Renal cortex interstitium (tissue), 15 donors: ENCODE measurements at places on chromosomes 7 and 10.

DNA sequence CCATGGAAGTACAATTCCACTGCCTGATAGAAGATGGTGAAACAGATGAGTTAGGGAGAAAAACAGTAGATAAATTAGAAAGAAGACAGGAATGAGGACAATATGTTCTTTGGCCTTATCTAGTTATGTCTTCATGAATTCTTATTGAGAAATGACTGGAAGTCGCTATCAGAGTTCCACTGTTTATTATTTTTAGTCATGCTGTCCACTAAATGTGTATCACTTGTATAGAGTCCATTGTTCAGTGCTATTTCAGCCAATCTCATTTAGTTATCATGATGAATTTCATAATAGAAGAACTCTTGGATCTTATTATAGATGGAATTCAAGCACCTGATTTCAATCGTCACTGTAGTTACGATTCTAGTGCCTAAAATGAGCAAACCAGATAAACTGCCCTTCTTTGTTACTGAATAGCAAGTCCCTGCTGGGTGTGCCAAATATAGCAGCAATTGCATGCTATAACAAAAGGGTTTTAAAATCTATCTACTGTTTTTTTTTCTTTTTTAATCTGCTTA is 177.7 kb upstream of the COL1A2 start:
- DNase-seq = no peak

- DNase-seq = no peak
Measured at GRCh38 chr7:47763063-47763974, 181.4 kb upstream of the TNS3 start.

DNA sequence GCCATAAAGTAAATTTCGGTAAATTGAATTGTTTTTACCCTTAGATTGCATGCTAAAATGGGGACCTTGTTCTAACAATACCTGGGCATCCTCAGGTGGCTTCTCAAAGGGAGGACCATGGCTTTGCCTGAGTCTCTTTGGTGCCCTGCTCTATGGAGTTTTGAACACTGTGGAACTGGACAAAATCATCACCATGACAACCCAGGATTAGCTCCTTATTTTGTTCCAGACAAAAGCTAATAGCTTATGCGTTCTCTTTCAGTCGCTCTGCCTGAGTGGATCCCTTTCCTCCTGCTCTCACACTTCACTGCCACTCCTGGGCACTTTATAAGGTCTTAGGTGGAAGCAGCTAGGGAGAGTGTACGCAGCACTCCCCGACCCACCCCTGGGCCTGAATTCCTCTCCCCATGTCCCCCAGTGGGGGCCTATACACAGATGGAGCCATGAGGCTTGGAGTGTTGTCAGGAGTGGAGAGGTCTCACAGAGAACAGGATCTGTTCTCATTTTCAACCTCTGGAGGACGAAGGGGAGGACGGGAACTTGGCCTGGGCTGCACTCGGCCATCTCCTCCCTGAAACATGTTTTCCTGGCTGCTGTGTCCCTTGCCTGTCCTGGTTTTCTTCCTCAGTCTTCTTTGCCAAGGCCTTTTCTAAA is 19.0 kb downstream of the ADCYAP1R1 start:
- no peak for DNase-seq

GRCh38 chr10:113867904-113868303 is 13.4 kb downstream of the NHLRC2 start:
- DNase-seq = no peak

DNA sequence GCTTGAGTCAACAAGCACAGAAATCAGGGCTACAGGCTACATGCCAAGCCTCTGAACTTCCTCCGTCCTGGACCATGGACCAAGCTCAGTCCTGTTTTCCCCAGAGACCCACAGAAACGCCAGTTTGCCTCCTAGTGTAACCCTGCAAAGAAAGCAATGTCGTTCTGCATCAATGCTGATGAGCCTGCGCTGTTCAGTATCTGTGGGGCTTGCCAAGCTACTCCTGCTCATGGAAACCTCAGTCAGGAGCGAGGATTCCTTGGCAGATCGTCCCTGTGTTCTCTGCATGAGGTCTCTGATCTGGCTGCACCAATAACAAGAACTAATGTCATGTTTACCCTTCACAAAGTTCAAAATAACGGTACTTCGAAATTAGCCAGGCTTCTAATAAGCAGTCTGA is 495.5 kb upstream of the C7orf33 start:
- DNase-seq = no peak

DNA sequence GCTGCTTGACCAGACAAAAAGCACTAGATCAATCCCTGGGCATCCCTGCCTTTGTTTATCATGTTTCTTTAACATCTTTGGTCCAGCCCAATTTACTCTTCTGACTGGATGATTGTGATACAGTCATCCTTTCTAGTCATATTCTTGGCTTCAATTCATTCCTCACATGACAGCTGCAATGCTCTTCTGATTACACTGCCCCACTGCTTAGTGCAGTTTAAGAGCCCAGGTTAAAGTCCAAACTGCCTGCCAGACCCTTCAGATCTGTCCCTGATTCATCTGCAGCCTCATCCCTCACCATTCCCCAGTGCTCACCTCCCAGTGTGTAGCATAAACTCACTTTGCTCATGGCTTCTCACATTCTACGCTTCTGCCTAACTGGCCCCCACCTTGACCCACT is 383.8 kb downstream of the TNS3 start:
- no peak for DNase-seq

GRCh38 chr10:61124756-61125530 is 181.0 kb upstream of the RHOBTB1 start:
- no peak for DNase-seq

DNA sequence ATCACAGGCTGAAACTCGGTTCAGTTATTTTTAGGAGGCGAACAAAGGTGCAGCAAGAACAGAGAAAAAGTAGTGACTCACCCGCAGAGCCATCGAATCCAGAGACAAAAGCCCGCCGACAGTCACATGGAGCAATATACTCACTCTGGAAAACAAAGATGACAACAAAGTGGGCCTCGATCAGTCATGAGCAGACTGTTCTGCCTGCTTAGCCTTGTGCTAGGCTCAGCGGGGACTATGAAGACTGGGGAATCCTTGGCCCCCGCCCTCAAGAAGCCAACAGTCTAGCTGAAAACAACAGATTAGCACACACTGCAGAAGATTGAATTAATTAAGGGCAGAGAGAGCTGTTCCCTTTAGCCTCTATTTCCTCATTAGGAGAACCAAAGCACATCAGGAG is 30.4 kb downstream of the XPNPEP1 start:
- DNase-seq = no peak

DNA sequence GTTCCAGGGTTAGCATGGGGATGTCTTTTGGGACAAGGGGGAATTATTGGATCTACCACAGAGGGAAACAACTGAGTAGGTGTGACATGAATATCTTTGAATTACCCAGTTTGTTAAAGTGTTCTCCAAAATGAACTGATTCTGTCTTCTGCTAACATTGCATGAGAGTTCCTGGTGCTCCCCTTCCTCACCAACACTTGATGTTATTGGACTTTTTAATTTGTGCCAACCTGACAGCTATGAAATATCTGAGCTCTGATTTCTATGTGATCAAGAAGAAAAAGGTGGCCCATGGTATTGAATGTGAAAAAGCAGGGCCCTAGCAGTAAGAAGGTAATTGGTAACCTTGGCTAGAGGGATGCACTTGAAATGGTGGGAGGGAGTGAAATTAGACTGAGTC is 4.6 kb upstream of the VPS37D start:
- DNase-seq = no peak

- DNase-seq = no peak
Measured at GRCh38 chr10:8361510-8361844, 307.0 kb downstream of the GATA3 start.

DNA sequence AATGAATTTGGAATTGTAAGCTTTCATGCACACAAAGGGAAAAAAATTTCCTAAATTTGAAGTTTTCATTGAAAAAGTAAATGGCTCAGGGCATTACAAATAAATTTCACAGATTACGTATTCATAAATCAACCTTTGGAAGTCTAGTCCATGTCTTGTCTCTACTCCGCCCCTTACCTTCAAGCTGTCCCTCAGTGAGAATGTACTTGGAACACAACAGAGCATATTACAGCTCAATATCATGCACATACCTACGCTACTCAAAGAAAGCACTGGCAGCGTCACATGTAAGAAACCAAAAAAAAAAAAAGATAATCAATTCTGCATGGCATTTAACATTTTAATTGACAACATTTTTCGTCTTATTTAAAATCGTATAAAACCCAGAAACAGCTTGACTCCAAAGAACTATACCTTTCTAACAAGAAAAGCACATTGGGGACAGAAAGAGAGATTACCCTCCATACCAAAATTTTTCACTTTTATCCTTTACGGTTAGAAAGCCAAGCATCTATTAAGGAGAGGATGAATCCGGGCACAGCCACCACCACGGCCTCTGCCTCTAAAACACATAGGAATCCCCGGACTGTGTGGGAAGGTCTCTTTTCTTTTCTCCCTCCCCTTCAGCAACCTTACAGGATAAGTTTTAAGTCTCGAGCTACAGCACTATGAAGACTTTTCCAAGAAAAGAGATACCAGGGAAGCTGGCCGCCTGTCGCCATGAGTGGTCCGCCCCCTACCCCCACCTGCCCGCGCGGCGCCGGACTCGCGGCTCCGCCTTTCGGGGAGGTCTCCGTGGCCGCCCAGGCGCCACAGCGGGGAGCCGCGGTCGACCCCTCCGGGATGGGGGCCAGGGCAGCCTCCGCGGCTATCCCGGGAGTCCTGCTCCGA is 1.1 kb downstream of the JMJD1C start:
- peak; percentile 55 for DNase-seq

DNA sequence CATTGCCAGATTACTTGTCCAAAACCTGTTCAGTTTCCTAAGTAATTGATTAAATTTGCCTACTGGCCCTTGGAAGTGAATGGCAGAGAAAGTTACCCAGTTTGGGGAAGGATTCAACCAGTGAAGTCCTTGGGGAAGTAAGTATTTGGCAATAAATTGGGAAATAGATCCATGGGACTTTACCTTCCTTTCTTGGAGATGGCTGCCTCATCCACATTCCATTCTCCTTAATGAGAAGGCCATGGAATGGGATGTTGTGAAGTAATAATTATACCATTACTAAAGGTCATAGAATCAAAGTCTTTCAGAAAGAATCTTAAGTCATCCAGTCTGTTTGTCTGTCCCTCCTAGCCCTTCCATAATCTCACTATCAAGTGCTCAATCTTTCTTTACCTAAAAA is 4.5 kb upstream of the COPG2 start:
- DNase-seq = no peak

DNA sequence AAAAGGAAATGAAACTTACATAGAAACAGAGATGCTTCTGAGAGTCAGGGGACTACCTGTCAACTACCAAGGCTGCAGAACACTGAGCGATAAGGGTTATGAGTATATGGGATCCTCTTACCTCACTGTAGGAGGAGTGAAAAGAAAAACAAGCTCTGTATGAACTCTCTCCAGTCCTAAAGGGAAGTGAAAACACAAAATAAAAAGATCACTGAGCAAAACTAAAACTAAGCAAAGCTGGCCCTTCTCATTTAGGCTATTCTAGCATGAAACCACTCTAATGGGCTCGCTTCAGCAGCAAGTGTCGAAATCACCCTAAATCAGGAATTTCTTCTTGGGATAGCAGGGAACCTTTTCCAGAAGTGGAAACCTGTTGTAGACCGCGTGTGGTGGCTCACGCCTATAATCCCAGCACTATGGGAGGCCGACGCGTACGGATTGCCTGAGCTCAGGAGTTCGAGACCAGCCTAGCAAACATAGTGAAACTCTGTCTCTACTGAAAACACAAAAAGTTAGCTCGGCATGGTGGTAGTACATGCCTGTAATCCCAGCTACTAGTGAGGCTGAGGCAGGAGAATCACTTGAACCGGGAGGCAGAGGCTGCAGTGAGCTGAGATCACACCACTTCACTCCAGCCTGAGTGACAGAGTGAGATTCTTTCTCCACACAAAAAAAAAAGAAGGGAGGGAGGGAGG is 27.0 kb downstream of the DCLRE1C start:
- DNase-seq = no peak

DNA sequence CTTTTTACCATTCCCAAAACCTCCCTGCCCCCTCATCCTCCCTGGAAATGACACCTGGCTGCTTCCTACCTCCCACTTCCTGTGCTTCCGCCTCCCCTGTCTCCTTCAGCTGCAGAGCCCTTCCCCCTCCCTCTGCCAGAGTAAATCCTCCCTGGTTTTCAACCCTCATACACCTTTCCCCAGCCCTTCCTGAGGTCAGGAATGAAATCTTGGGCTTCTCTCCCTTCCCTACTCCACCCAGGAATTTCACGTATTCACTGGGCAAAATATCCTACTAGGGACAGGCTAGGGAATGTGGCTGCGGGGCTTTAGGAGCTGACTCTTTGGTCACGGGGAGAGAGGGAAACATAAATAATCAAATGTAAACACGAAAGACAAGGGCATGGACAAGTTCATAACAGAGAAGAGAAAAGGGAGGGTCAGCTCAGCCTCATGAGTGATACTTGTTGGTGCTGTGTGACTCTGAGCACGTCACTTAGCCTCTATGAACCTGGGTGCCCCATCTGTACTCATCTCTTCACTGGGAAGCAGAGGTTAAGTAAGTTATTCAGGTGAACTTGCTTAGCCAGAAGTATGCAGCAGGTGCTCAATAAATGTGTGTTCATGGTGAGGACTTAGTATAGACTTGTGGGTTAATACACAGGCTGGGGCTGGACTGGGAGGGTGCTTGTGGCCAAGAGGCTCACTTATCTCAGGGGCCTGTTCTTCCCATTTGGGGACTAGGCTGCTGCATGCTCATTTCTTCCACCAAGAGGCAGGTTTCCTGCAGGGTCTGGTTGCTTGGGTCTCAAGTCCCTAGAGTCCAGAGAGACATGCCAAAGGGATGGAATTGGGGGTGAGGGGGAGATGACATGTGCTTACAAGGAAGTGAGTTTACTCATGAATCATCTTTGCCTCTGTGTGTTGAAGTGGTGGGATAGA is 10.0 kb upstream of the DUSP5 start:
- no peak for DNase-seq

GRCh38 chr10:78952686-78953085 is 116.1 kb upstream of the ZMIZ1 start:
- DNase-seq = no peak

- no peak for DNase-seq
Measured at GRCh38 chr7:151762583-151763245, 114.2 kb downstream of the PRKAG2 start.

GRCh38 chr7:2612445-2613097 is 19.2 kb upstream of the TTYH3 start:
- no peak for DNase-seq

GRCh38 chr7:108515013-108515412 is 10.9 kb downstream of the PNPLA8 start:
- DNase-seq = no peak

- no peak for DNase-seq
Measured at GRCh38 chr10:106519376-106520030, 645.0 kb downstream of the SORCS1 start.

- no peak for DNase-seq
Measured at GRCh38 chr10:66627156-66627555, 298.7 kb upstream of the LRRTM3 start.

- no peak for DNase-seq
Measured at GRCh38 chr7:15922002-15922401, 235.5 kb upstream of the MEOX2 start.

- no peak for DNase-seq
Measured at GRCh38 chr10:123156078-123156477, 1.9 kb downstream of the BUB3 start.
